Mesothelial cell of epicardium (in vitro differentiated cells): ENCODE measurements at places on chromosomes 1 and 21. TPM values are rescaled to one million over a fixed set of nuclear protein-coding genes. Genes with fewer than 3 reads are reported as not detected.

- no peak for DNase-seq
These were observed 107.5 kb upstream of the HOOK1 start for GRCh38 chr1:59707178-59707791.

DNA sequence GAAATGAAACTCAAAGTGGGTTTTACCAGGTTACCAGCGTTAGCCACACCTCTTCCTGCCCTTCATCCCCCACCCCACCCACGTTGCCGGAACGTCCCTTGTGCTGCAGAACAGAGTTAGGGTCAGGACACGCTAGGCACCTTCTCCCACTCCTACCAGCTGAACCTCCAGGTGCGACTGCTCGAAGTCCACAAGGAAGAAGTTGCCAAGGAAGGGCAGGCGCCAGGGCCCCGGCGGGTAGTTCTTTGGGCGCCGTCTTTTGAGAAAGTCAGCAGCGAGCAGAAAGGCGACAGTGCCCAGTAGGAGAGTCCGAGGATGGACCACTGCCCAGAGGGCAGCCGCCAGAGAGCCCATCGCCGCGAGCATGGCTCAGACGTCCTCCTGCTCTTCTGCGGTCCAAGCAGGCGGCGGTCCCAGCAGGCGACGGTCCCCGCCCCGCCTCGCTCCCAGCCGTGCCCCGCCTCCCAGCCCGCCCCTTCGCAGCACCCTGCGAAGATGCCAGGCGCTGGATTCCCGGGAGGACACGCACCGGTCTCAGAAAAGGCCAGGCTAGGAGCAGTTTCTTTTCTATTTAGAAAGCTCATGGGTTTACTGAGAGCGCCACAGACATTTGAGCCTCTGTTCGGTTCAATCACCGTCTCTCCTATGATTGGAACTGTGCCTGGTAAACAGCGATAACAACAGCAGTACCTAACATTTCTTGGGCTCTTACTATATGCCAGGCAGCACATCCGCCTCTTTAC is at the start of gene CYP2J2:
CYP2J2 (minus strand) TSS at position 393 of the 743 bp plus-strand sequence; CDS start at position 366, 27 bp downstream.
- peak; percentile 59 for DNase-seq

KLF17 gene
- total RNA-seq, result not detected in 3 replicates

- no peak for DNase-seq
These were observed 132.5 kb downstream of the PRDM2 start for GRCh38 chr1:13832536-13832935.

DNA sequence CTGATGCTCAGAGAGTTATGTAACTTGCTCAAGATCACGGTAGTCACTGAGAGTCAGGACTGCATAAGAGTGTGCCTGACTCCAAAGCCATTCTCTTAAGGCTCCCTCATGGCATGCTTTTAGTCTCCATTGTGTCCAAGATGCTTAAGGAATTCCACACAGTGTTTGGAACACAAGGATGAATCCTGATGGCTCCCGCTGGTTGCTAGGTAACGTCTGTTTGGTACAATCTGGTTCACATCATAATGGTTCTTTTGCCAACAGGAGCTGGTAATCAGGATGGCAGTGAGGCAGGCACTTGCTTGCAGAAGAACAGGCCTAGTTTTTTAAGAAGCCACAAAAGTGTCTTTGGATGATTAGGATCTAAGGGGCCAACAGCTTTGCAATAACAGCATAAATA is 436.5 kb upstream of the DAB1 start:
- DNase-seq, result no peak

SHISAL2A gene
- total RNA-seq, result 0.99 to 1.4 TPM (median 1.4 TPM) in 3 replicates

FABP3 gene
- total RNA-seq, result 4.5 to 6.7 TPM (median 4.6 TPM) in 3 replicates
